ENCODE measurements at places on chromosomes 6 and 20.
A peak's percentile ranks its signal among the peaks of the same experiment; 100 is the strongest.

DNA sequence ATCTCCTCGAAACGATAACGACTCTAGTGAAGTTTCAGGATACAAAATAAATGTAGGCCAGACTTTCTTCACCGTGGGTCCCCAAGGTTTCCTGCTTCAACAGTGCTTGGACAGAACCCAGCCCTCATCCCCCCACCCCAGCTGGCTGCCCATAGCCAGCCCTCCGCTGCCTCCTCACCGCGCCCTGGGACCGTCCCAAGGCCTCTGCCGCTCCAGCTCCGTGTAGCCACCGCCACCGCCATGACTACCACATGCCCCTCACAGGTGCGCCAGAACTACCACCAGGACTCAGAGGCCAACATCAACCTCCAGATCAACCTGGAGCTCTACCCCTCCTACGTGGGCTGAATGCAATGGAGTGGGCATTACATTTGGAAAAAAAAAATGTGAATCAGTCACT is 42.2 kb upstream of the KIAA1586 start:
- no peak for DNase-seq

DNA sequence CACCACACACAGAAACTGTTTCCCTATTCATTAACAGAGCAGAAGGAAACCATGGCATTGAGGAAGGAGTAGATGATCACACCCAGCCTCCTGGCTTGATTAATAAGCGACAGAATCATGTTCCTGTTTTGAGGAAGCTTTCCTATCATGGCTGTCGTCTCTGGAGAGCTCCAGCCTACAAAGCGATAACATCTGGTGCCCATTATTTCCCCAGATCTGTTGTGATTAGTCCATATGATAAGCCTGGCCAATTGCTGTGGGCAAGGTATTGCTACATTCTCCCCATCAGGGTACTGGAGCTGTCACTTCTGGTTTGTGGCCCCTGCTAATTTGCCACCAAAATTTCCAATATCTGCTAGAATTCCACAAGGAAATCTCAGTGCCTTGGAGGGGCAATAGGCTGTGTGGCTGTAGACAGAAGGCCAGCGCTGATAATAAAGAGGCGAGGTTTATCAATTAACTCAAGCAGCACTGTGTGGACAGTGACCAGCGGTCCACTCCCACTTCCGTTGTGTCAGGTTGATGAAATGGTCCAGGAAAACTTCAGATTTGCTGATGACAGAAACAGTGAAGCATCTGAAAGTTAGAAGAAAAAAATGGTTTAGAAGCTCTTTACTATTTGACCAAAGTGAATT is 66.4 kb downstream of the OLIG3 start:
- no peak for DNase-seq

GRCh38 chr6:161658211-161658610 is 384.4 kb upstream of the AGPAT4 start:
- no peak for DNase-seq

DNA sequence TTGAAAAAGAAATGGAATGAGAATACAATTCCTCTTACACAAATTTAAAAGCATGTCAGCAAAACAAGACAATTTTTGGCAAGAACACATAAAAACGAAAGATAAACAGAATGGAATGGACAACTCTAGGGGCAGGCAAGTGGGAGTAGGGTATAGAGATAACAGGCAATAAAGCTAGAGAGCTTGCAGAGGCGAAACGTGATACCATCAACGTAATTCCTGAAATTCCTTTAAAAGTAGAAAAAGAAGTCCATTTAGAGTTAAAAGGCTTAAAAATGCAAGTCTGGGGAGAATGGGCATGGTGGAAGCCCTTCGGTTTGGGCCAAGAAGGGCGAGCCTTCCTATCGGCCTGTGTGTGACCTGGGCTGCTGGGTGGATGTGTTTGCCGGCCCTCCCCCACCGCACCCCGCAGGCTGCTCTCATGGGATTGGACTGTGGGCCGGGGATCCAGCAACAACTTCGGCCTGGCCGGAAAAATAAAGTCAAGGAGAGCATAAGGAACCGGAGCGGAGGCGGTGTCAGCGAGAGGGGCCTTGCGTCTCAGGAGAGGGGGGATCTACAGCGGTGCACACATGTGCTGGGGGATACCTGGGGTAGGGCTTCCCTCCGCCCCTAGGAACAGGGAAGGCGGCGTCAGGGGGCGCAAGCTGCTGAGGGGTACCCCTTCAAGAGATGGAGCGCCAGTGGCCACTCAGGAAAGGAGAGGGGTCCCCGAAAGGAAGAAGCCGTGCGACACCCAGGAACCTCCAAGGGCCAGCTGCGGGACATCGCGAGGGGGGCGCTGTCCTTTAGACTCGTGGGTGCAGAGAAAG is 4.1 kb downstream of the TMEM239 start:
- peak; percentile 43 for DNase-seq

- no peak for DNase-seq
Observed at GRCh38 chr20:8509809-8510208, 377.7 kb downstream of the PLCB1 start.

DNA sequence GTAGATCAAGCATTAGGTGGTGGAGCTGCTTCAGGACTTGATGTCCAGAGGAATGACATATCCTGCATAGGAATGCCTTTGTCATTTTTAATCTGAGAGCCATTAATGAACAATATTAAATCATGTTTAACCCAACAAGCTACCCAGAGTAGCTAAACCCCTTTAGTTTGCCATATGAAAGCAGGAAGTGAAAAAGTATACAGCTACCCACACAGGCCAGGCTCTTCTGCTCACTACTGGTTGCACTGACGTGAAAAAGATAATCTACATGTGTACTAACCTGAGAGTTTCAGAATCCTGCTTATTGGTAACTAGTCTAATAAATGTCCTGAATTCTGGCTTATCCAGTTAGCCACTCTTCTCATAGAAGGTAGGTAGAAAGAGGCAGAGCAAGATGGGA is 19.9 kb downstream of the GLYATL3 start:
- no peak for DNase-seq

DNA sequence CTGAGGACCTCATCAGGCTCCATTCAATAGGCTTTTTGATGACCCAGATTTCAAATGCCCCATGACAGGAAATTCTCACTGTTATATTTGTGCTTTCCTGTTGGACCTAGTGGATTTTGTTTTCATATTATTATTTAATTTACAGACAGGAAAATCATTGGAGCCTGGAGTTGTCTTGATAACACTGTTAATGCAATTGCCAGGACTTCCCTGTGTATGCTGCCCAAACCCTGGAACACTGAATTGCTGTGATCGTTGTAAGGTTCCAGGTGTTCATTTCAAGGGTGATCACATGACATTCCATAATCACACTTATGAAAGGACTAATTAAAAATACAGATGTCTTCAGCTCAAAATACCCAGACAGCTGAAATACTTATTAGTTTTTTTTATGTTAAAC is 783.2 kb downstream of the DHX35 start:
- no peak for DNase-seq

DNA sequence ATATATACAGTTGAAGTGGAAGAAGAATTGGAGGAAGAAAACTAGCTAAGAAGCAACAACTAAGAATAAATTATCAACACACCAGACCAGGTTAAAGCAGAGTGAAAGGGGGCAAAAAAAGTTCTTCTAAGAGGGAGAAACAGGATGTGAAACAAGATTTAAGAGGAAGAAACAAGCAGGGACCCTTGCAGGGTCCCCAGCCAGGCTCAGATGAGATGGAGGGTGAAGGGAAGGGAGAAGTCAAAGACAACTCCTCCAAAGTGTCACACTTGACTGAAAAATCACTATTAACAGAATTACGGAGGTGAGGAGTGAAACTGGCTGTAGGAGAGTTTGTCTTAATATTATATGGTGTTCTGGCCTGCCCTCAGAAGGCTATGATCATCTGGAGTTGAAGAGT is 65.4 kb downstream of the MTFR2 start:
- DNase-seq: no peak

GRCh38 chr6:47362857-47363461 is 53.3 kb upstream of the TNFRSF21 start:
- DNase-seq: no peak

GRCh38 chr20:63416631-63417030 is 55.5 kb upstream of the CHRNA4 start:
- no peak for DNase-seq

DNA sequence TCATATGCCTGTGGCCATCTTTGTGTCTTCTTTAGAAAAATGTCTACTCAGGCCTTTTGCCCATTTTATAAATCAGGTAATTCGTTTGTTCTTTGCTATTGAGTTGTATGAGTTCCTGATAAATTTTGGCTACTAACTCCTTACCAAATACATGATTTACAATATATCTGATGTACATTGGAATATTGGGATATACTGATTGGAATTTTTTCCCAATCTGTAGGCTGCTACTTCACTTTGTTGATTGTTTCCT is 39.2 kb downstream of the BACH2 start:
- no peak for DNase-seq

- DNase-seq: no peak
Observed at GRCh38 chr20:13012886-13013285, 4.1 kb downstream of the SPTLC3 start.

DNA sequence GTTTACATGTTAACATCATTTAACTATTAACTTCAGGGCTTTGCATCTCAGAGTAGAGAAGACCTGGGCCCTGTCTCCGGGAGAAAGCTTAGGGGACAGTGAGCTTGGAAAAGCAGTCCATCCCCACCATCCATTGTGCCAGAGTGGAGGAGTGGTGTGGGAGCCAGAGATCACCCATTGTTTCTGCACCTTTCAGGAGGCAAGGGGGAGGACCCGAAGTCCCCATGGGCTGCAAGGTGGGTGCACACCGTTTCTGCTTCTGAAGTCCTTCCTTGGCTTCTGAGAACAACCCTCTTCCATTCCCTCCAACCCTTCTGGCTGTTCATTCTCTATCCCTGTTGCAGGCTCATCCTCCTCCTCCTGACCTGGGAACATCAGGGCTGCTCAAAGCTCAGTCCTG is 4.0 kb upstream of the PPP1R3G start:
- DNase-seq: no peak

DNA sequence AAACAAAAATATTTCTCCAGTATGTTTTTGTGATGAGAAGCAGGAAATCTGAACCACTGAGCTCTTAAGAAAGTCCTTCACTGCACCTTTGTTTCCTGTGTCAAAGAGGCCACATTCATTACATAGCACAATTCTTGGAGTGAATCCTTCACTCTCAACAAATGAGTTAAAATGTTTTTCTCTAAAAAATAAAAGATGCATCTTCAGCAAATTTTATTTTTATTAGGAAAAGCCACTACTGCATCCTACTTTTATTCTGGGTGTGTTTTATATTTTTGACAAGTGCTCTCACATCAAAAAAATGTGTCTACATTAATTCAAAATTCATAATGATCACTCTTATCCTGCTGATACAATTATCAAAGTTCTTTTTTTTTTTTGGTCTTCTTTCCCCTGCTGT is 76.3 kb downstream of the PLCB4 start:
- DNase-seq: no peak

DNA sequence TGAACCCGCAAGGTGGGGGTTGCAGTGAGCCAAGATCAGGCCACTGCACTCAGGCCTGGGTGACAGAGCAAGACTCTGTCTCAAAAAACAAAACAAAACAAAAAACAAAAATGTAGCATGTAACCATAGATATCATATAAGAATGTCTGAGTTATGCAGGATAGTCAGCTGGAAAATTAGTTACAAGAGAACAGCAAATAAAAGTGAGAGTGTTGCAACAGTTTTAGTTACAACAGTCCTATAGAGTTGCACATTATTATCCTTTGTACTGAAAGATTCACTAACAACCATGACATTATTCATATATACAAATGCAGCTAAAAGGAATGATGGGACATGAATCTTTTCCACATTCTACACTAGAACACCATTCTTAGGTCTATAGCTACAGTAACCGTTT is 16.4 kb downstream of the RNF24 start:
- DNase-seq: no peak

GRCh38 chr6:84137989-84138575 is 89.4 kb downstream of the CEP162 start:
- no peak for DNase-seq

DNA sequence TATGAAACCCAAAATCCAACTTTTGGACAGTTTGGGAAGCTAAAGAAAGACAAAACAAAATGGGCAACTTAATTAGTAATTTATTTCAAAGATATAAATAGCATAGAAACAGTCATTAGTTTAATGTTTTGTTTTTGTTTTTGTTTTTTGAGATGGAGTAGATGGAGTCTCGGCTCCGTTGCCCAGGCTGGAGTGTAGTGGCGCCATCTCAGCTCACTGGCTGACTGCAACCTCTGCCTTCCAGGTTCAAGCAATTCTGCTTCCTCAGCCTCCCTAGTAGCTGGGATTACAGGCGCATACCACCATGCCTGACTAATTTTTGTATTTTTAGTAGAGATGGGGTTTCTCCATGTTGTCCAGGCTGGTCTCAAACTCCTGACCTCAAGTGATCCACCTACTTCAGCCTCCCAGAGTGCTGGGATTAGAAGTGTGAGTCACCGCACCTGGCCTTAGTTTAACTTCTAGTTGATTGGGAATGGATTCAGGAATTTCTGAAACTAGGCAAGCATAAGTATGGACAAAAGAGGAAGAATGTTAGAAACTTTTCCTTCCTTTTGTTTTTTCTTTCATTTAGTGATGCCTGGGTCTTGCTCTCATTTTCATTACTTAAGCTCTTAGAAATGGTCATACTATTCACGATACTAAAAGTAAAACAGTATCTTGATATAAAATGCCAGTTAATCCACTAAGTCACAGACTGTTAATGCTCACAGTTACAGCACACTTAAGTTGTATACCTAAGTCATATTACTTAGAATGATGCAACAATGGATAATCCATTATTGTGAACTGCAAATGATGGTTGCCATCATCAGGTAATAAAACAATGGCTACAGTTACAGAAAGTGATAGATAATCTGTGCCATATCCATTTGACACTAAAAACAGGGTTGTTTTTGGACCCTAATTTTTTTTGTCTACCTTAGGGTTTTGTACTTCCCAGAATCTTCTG is 8.2 kb downstream of the SENP6 start:
- no peak for DNase-seq

GRCh38 chr20:57038608-57039440 is 227.6 kb downstream of the BMP7 start:
- no peak for DNase-seq

- no peak for DNase-seq
Observed at GRCh38 chr6:88866856-88867255, 96.6 kb downstream of the RNGTT start.

- DNase-seq: no peak
Observed at GRCh38 chr6:79441192-79441591, 96.0 kb downstream of the LCA5 start.

- DNase-seq: no peak
Observed at GRCh38 chr20:47810116-47810677, 24.9 kb upstream of the SULF2 start.

Data from COLO829 (cell line).